ENCODE measurements at places on chromosomes 7 and 10.

- no peak for DNase-seq
Observed at GRCh38 chr10:75295868-75296441, 60.2 kb upstream of the COMTD1 start.

DNA sequence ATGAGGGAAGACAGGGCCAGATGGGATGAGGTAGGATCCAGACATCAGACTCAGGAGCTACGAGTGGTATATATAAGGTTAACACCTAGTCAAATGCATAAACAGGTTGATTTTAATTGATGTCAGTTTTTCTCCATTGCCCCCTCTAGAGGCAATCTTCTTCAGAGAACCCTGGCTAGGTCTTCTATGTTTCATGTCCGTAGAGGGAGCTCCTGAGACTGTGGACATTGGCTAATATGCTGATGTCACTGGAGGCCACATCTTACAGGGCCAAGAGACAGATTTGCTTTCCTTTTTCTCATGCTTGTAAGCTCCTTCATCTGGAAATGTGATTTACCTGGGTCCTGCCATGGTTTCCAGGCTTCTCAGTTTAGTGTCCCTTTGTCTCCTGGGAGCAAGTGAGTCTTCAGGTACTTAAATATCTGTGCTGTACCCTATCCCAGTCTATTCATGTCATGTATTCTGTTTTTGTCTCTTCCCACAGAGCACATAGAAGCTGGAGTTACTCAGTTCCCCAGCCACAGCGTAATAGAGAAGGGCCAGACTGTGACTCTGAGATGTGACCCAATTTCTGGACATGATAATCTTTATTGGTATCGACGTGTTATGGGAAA is 161.6 kb upstream of the PRSS1 start:
- no peak for DNase-seq

DNA sequence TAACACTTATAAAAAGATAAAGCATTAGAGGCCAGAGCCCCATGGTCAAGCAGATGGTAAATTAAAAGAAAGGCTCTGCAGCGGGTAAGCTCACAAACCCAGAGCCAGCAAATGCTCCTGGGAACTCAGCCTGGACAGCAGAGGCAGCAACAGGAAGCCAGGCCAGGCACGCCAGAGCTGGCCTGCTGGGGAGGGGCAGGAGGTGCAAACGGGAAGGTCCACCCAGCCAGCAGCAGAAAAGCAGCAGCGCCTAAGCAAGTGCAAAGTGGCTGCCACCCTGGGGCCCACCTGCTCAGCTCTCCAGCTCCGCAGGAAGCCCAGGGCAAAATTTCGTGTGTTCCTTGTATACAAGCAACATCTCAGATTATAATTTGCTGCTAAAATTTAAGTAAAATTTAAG is 82.7 kb upstream of the GPR22 start:
- no peak for DNase-seq

DNA sequence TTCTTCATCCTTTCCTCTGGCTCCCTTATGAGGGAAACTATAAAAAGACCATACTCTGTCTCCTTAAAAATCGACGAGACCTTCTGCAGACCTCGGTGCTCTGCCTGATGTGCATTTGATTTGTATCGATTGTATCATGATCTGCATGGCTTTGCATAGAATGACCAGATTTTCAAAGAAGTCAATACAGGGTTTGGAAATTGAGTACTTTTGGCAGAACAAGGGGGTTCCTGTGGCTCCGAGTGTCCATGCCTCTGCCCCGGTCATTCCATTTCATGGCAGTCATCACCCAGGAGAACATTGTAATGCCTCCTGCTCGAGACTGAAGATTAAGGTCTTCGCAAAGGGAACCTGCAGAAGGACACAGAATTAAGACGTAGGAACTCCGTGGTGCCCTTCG is 685 bp downstream of the CASP2 start:
- no peak for DNase-seq

GRCh38 chr10:104099269-104099668 is 13.6 kb upstream of the COL17A1 start:
- DNase-seq, result no peak

GRCh38 chr10:117519879-117520278 is 22.7 kb upstream of the EMX2 start:
- DNase-seq, result no peak

Data from stimulated activated CD4-positive, alpha-beta T cell treated with anti-CD3 and anti-CD28 coated beads, Interleukin-1b, Interleukin-23, amount 100 ng/mL, for 4 hours (primary cell).